ENCODE measurements at places on chromosomes 13 and 19.

DNA sequence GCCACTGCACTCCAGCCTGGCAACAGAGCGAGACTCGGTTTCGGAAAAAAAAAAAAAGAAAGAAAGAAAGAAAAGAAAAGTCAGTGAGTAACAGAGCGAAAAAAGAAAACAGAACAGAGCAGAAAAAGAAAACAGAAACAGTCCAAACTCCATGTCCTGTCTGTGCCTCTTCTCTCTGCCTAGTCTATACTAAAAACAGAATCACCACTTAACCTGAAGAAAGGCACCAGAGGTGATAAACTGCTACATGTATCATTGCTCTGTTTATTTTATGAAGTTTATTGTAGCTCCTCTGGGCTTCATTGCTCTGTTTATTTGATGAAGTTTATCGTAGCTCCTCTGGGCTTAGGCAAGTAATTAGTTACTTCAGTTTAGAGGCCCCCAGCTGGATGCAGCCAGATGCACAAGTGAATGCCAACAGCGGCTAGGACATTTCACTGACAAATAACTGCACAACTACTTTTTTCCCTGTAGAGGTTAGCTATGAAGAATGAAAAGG is 39.2 kb downstream of the TBC1D4 start:
- DNase-seq = peak; percentile 63

DNA sequence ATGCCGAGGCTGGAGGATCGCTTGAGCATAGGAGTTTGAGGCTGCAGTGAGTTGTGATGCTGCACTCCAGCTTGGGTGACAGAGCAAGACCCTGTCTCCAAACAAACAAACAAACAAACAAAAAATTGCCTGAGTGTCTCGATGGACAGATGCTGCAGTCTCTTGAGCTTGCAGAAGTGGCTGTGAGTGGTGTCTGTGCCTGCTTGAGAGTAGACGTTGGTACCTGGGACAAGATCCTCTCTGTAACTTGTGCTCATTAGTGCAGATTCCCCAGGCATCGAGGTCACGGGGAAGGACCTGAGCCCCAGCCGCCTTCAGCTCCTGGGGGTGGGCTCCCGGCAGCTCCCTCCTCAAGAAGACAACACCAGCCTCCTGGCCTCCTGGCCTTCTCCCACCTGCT is 8.6 kb upstream of the C5AR2 start:
- DNase-seq = no peak

DNA sequence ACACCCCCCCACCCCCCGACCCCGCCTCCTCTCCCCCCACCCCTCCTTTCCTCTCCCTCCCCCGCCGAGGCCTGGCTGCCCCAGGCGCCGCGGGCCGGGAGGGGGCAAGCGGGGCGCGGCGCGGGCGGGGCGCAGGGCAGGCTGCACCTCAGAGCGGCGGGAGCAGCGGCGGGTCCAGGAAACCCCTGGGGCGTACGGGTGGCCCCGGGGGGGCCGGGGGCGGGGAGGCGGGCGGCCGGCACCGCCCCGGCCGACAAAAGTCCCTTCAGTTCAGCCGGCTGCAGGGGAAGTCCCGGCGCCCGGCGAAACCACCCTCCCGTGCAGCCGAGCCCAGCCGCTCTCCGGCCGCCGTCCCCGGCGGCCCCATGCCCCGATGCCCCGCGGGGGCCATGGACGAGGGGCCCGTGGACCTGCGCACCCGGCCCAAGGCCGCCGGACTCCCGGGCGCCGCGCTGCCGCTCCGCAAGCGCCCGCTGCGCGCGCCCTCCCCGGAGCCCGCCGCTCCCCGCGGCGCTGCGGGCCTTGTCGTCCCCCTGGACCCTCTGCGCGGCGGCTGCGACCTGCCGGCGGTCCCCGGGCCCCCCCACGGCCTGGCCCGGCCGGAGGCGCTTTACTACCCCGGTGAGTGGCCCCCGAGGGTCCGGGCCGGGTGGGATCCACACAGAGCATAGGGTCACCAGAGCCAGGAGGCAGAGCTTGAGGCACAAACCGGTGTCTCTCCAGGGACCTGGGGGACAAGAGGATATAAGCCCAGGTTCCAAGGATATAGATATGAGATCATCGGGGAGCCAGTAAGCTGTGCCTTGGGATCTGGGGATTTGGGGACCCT is at the start of gene BCL3:
BCL3 (plus strand) TSS at position 283 of the 829 bp plus-strand sequence; CDS start at position 366, 83 bp downstream.
- DNase-seq = peak; percentile 46

DNA sequence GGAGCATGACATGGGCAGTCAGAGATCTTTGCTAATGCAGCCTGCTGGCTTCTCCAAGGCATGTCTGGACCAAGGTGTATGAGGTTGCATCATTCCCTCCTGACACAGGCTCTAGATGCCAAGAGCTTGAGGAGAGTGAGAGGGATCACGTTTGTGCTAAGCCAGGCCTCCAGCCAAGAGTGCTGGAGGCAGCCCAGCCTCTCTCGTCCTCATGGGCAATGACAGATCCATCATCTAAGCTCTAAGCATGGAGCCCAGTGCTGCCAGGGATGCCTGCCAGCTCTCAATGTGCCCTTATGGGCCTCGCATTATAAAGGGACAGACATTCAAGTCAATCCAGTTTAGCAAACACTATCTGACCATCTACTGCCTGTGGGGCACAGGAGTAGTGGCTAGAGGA is 136.3 kb upstream of the VSTM2B start:
- no peak for DNase-seq

DNA sequence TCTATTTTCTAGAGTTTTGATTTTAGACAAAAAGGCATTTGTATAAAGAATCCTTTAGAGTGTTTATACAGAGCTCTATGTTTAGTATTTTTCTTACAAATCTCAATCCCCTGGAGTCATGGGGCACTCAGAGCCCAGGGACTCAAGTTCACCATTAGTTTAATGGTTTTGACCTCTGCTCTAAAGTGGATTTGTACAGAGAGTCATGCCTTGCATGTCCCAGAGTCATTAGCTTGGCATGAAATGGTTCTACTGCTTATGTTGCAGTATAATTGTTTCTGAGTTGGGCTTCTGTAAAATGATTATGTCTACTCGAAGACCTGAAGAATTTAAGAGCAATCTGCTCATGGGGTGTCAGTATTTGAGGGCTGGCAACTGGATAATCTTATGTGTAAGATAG is 406.2 kb downstream of the DLEU7 start:
- DNase-seq = no peak

DNA sequence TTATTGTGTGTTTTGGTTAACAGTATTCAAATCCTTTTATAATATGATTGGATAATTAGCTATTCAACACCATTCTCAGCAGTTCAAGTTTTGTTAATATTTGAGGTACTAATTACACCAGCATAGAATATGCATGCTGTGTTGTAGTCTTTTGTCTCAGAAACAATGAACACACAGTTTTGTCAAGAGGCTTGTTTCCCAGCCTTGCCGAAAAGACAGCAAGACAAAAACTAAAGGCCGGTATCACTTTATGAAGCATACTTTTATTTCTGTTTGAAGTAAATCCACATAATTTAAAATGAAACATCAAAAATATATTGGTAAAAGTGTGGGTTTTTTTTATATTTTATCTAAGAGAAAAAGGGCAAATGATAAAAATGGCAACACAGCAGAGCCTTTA is 7.5 kb downstream of the GPR180 start:
- no peak for DNase-seq

GRCh38 chr13:31756346-31756745 is 17.0 kb downstream of the RXFP2 start:
- no peak for DNase-seq

DNA sequence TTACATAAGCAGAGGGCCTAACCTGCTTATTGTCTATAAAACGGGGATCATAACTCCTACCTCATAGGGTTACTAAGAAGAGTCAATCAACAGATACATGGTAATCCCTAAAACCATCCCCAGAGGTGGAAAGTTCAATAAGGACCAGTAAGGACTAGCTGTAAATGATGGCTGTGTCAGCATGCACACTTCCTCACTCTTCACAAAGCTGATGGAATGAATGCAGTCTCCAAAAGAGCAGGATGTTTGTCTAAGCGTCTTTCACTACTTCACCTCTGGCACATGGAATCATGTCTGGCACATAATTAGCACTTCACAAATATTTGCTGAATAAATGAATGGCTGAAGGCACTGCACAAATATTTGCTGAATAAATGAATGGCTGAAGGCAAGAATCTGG is 134.2 kb downstream of the MIPEP start:
- no peak for DNase-seq

- no peak for DNase-seq
These were observed 18.1 kb downstream of the PEX11G start for GRCh38 chr19:7470540-7471305.

GRCh38 chr13:40564342-40565001 is 102.0 kb downstream of the FOXO1 start:
- no peak for DNase-seq

- peak; percentile 61 for DNase-seq
These were observed at the start of gene PRR36 for GRCh38 chr19:7874076-7874896. PRR36 (minus strand) TSS chr19:7874390; CDS start chr19:7873689, 701 bp downstream.

DNA sequence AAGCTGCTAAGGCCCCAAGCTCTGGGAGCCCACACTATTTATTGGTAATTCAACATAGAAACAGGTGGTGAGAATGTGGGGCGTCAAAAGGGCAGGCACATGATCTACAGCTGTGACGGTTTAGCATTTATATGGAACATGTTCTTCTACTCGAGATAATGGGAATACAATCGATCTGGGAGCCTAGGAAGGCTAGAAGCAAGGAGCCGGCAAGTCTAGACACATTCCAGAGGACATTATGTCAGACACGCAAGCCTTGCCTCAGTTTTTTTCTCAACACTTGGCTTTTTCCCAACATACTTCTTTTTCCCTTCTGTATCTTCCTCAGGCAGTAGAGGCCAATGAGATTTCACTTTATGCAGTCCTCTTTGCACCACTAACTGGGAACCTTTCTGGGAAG is 315.7 kb upstream of the SLITRK5 start:
- DNase-seq = no peak

- DNase-seq = no peak
These were observed 1.3 kb downstream of the CEACAM21 start for GRCh38 chr19:41577144-41577830.

- no peak for DNase-seq
These were observed 80.7 kb downstream of the RNASEH2B start for GRCh38 chr13:50990065-50990817.

DNA sequence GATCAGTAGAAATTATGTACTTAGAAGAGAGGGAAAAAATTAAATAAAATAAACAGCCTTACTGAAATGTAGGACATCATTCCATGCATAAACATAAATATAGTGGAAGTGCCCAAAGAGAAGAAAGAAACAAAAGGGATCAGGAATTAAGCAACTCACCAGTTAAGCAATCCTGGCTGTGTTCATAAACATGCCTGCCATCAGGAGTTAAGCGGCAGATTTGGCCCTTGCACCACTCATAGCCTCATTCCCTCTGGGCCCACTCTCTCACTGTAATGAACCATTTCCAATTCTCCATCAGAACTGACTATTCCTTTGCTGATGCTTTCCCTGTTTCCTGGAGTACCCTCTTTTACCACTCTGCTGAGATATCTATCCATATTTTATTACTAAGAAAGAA is 281.4 kb downstream of the LHFPL6 start:
- DNase-seq = no peak

GRCh38 chr19:2266183-2266993 is 10.2 kb upstream of the JSRP1 start:
- no peak for DNase-seq

DNA sequence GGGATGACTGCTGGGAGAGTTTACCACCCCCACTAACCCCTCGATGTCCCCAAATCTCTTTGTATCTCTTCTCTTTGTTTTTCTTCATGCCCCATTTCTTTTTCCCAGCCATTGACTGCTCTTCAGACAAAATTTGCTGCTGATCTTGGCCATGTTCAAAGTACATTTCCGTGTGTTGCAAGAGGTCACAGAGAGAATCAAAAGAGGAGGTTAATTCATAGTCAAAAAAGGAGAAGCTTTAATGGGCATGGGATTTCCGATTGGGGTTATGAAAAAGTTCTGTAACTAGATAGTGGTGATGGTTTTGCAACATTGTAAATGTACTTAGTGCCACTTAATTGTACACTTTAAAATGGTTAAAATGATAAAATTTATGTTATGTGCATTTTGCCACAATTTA is 121.1 kb downstream of the FLT1 start:
- DNase-seq = no peak

GRCh38 chr13:40087091-40088002 is 431.9 kb downstream of the COG6 start:
- DNase-seq = no peak

GRCh38 chr13:95752677-95753076 is 75.7 kb downstream of the DNAJC3 start:
- no peak for DNase-seq

- DNase-seq = no peak
These were observed 10.9 kb downstream of the SLC46A3 start for GRCh38 chr13:28707629-28708427.

DNA sequence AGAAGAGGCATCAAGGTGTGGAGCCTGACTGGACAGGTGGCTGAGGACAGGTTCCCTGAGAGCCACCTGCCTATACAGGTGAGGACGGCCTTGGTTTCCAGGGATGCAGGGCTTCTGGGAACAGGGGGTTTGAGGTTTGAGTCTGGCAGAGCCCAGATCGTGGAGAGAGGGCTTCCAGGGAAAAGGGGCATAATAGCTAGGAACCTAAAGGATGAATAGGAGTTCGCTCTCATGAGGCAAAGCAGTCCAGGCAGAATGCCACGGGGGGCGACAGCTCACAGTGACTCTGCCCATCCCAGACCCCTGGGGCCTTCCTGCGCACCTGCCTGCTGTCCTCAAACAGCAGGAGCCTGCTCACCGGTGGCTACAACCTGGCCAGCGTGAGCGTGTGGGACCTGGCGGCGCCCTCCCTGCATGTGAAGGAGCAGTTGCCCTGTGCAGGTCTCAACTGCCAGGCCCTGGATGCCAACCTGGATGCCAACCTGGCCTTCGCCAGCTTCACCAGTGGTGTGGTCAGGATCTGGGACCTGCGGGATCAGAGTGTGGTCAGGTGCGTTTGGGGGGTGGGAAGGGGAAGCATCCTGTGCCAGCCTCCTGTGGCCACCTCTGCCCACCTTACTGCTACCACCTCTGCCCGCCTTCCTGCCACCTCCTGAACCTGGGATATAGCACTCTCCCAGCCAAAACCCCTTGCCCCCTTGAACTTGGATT is 12.0 kb downstream of the TLE6 start:
- DNase-seq = no peak

DNA sequence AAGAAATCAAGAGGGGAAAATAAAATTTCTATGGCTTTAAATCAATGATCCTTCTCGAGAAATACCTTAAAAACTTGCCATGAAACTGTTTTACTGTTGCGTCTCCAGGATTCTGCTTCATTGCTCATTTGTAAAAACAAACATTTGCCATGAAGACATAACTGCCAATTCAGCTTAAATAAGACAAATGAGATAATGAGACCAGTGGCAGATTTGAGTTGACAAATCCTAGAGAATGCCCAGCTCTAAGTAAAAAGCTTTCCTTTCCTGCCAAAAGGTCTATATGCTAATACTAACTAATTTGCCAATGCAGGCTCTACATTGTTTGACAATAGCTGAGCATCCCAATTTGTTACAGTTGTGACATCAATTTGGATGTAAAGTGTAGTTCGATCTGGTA is 400.5 kb upstream of the PCDH9 start:
- no peak for DNase-seq

All from HEK293T (cell line).